ENCODE measurements at places on chromosomes 5 and 9. TPM values are rescaled to one million over a fixed set of nuclear protein-coding genes. Genes with fewer than 3 reads are reported as not detected.

Gene ZNF618
- total RNA-seq, result 15.8 TPM

Gene SLC45A2
- total RNA-seq, result 0.13 TPM

Gene FABP6
- not detected for total RNA-seq

Gene TMEM232
- 0.39 TPM for total RNA-seq

Gene DRD1
- total RNA-seq, result not detected

Gene TAF1L
- total RNA-seq, result 0.04 TPM

Measured in pulmonary artery endothelial cell (primary cell).